Cortex of kidney (tissue), 1 donor: ENCODE measurements at places on chromosomes 7 and 10.

GRCh38 chr10:21065621-21066248 is 168.6 kb upstream of the NEBL start:
- DNase-seq: no peak

GRCh38 chr10:49115015-49115795 is at the start of gene VSTM4:
Gene VSTM4, minus strand, starts transcription at chr10:49115522. Its CDS starts 37 bp downstream, at chr10:49115485.
- no peak for DNase-seq

GRCh38 chr7:83117466-83117865 is 45.2 kb downstream of the PCLO start:
- DNase-seq: no peak

DNA sequence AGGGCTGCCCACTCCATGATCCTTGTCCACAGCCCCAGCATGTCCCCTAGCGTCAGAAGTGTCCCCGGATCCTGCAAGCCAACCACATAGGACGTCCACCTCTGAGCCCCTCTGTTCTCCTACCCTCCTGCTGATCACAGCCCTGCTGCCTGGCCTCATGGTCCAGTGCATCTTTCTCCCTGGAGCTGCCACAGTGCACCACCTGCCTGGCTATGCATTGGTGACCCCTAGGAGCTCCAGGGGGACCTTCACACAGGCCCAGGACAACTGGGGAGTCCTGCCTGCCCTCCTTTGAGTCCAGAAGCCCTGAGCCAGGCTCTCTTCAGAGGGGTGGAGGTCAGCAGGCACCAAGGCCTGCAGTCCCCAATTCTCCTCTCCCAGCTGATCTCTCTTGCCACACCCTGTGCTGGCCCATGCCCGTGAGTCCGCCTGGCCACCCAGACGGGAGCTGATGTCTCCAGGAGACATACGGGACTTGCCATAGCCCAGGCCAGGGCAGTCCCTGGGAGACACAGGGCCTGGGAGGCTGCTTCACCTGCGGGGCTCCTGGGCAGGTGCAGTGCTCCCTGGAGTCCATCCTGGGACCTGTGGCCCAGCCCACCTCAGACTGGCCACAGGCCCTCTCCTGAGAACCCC is 77.4 kb upstream of the RET start:
- no peak for DNase-seq

GRCh38 chr10:126734015-126734414 is 63.5 kb upstream of the C10orf90 start:
- DNase-seq: no peak

- DNase-seq: no peak
These were observed 10.1 kb downstream of the KIF5B start for GRCh38 chr10:32046151-32046550.

DNA sequence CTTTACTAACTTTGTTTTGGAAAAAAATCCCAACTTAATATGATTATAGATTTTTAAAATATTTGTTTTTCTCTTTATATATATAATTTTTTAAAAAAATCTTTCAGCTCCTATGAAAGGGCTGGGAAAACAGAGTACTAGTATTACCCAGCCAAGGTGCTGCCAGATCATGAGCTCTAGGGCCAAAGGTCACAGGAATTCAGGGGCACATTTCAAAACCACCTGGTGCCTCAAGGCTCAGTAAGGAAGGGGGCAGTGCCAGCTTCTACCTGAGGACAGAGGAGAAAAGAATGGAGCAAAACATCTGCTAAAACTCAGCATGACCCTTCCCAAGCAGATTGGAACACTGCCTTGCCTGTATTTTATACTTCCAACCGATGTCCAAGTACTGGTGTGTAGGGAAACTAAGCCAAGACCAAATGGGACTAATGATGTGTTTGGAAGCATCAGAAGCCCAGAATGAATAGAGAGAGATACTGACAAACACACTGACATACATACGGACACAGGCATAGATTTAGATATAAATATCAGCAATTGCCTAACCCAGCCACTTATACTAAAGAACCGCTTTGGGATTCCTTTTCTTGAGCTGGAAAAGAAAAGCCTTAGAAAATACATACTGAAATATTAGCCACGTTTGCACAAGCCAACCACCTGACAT is 667.3 kb downstream of the PARD3 start:
- no peak for DNase-seq

GRCh38 chr10:11232222-11232961 is 214.7 kb downstream of the CELF2 start:
- no peak for DNase-seq

DNA sequence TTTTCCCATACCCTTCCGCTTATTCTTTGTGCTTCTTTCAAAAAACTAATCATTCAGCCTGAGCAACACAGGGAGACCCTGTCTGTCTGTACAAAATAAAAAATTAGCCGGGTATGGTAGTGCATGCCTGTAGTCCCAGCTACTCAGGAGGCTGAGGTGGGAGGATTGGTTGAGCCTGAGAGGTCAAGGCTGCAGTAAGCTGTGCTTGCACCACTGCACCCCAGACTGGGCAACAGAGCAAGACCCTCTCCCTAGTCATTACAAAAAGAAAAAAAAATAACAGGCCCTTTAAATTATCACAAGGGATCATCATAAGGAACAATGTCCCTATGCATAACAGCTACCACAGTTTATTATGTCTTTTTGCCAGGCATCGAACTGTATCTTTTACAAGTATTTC is 119.6 kb downstream of the TRIM24 start:
- DNase-seq: no peak

DNA sequence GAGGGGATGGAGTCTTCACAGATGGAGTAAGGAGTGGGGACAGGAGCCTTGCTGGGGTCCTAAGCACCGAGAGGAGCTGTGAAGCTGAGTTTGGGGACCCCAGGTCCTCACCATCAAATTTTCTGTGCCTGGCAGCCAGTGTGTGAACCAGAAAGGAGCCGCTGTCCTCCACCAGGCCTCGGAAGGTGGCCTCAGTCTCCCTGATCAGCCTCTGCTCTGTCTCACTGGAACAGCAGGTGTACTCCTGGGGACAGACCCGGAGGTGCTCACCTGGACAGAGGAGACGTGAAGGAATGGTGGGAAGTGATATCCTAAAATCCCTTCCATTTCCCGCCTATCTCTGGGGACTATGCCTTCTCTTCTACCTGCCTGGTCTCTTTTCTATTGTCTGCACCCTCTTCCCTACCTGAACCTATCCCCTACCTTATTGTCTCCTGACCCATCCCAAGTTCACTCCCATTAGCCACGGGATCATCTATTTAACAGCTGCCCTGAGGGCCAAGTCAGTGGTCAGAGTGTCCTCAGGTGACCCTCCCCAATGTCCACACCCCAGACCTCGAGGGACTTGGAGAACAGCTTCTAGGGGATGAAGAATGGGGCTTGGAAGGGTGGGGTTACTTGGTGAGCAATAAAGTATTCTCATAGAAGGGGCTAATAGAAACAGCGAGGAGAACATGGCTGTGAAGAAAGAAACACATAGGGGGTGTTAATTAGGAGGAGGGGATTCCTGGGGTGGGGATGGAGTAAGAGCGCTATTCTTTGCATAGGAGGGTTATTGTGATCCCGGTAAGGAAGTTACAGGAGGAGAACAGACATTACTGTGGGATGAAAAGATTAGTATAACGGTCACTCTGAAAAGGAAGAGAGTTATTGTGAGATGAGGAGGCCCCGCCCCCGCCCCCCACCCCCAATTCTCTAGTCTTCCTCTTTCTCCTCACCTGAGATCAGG is 811 bp downstream of the GPC2 start:
- DNase-seq: no peak

DNA sequence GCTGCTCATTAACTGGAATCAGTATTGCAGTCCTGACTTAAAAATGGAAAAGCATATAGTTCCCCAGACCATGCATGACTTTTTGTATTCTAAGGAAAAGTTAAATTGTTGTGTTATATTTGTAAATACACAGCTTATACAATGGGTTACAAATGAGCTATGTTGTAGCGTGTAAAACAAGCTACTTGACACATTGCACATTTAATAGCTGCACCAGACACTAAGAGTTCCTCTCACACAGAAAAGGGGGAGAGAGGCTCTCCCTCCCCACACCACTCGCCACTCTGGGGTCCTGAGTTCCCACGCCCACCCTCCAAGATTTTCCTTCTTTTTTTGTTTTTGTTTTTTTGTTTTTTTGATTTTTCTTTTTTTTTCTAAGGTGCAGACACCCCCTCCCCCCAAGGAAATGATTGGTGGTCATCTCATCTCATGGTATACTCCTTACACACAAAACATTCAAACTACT is 6.3 kb downstream of the KLF6 start:
- DNase-seq: no peak

GRCh38 chr10:100683545-100684300 is 61.7 kb upstream of the PAX2 start:
- DNase-seq: no peak

GRCh38 chr10:102480396-102480795 is 22.1 kb downstream of the ACTR1A start:
- no peak for DNase-seq

DNA sequence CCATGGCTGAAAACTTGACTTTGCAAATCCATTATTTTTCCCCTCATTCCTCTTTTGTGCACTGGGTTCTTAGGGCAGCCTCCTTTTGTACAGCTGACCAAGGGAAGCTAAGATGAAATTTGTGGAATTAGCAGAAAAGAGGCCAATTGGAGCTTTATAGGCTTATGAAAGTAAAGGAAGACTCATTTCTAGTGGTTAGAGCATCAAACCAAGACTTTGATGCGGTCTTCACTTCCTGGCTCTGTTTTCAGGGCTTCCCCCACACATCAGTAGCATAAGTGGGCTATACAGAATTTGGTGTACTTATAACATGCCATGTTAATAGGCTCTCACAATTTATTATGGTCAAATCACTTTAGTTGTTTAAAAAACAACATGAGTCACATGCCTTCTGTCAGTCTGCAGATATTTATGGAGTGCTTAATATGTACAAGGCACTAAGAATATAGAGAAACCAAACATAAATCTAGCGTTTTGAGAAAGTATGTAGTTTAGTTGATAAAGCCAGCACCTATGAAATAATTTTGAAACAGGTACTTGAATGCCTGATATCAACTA is 5.7 kb downstream of the AUTS2 start:
- DNase-seq: no peak

DNA sequence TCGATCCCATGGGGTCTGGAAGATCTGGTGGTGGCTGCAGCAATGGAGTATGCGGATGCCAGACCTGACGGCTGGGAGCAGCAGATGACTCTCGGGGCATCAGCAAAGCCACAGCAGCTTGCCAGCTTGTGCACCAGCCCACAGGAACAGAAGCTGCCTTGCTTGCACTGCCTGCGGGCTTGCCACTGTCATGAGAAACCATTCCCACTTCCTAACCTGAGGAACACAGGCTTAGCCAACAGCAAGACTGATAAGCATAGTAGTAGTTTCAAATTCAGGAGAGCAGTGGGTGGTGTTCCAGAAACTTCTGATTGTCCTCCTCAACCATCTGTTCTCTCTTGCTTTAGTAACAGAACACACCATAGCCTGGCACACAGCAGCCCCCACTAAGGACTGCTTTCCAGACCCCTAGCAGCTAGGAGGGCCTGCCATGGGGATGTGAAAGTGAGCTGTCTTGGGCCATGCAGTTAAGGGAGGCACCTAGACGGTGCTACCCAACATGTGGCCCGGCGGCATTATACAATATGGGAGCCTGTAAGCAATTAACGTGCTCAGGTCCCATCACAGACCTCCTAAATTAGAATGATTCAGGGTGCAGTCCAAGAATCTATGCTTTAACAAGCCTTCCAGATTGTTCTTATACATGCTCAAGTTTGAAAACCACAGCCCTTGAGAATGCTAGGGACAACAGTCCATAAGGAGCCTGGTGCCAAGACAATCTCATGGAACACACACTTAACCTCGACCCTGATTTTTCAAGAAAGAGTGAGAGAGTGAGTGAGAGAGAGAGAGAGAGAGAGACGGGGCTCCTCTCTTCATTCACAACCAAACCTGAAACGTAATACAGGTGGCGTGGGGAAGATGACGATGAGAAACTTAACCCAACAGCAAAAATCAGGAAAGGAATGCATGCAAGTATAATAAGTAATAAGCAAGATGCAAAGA is 7.1 kb downstream of the ANXA11 start:
- no peak for DNase-seq

GRCh38 chr7:25055520-25056220 is 69.4 kb downstream of the CYCS start:
- no peak for DNase-seq

GRCh38 chr7:12607134-12607533 is 36.6 kb downstream of the SCIN start:
- no peak for DNase-seq

GRCh38 chr7:32670110-32671025 is 175.1 kb downstream of the AVL9 start:
- no peak for DNase-seq

- DNase-seq: no peak
These were observed 83.4 kb downstream of the SLC25A13 start for GRCh38 chr7:96238474-96238873.

DNA sequence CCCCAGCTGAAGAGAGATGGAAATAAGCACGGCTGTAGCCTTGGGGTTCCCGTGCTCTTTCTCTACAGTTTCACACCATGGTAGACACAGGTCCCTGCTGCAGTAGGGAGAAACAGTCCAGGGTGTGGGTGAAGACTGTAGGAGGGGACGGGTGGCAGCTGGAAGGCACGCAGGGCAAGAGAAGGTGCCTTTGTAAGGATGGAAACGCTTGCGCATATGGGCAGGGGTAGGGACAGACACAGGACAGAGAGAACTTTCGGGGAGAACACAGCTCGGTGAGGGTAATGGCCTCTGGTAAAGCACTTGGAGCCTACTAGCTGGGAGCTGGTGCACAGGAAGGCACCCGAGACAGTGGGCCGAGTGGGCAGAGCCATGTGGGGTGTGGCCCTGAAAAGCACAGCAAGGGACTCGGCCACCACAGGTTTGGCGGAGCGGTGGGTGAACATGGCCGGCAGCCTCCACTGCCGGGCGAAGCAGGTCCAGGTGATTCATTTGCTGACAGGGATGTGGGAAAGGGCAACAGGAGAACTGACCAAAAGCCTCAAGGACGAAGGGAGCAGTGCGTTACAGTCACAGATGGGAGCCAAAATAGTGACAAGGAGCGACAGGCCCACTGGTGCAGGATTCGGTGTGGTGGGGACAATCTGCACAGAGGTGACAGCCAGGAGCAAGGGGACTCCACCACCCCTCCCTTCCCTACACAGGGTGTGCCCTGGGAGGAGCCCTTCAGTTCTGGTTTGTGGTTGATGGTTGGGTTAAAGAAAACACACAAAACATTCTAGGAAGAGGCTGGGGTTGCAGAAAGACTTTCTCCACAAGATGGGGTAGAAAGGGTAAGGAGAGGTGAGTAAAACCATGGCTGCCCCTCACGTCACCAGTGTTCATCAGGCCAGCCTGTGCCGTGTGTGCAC is 97.1 kb downstream of the VOPP1 start:
- no peak for DNase-seq

GRCh38 chr10:110512461-110513187 is 14.9 kb downstream of the DUSP5 start:
- DNase-seq: no peak

DNA sequence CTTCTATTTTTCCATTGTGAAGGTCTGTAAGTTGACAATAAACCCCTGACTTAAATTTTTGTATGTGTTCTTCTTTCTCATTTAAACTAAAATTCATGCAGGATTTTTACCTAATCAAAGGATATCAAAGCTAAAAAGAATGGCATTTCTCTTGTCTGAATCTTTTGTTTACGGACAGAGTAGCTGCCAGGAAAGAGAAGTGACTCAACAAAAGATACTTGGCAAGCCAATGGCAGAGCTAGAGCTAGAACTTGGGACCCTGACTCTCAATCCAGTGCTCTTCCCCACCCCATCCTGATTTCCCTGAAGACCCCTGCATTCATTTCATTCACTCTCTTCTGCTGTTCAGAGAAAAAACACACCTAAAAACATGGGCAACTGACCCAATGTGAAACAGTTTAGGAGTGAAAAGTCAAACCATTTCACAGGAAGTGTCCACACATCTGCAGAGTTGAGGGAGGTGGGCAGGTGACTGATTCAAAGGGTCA is 40.2 kb upstream of the PDLIM1 start:
- DNase-seq: no peak

GRCh38 chr7:2670720-2671391 is 17.1 kb upstream of the AMZ1 start:
- DNase-seq: no peak
